ENCODE measurements at places on chromosomes 11 and 22.

DNA sequence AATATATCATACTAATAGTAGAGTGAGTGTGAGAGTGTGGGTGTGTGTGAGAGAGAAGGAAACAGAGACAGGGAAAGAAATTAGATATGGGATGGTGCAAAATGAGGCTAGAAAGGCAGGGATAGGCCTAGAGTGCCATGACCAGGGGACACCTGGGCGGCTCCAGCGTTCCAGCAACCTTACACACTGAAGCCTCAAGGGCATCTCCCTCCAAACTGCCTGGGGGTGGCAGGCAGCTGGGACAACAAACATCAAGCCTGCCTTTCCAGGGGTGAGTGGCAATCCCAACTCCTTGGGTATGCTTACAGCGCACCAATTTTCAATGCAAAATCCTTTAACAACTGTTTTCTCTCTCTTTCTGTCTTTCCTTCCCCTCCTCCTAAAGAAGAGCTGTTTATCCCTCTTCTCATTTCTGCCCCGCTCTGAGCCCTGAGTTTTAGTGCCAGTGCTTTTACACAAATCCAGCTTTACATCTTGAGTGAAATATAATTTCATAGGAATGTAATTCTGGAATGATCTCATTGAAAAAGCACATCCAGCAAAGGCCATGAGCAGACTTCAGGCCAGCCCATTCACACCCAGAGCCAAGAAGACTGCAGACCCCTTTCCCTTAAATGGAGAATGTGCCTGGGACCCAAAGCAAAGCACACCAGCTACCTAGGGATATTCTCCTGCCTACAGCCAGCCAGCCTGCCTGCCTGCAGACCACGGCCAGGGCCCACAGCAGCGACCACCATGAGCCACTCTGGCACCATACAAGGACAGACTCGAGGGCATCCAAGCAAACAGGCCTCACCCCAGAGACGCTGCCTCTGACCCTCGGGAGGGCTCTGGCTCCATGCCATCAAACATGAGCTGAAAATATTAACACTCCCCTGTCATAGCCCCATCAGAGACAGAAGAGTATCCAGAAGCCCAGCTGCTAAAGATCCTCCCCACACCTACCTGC, 90.3 kb downstream of the RPL27A start:
- no peak for DNase-seq

GRCh38 chr22:46490538-46490937, 46.9 kb downstream of the CELSR1 start:
- DNase-seq = no peak

- peak; percentile 76 for DNase-seq
These were observed 21.2 kb downstream of the PTPRJ start for GRCh38 chr11:48001438-48002021.

GRCh38 chr11:58495906-58496305, 12.0 kb downstream of the OR5B21 start:
- DNase-seq = no peak

- DNase-seq = no peak
These were observed 2.2 kb upstream of the MAJIN start for GRCh38 chr11:64974124-64974523.

- no peak for DNase-seq
These were observed 15.7 kb downstream of the PPARA start for GRCh38 chr22:46165977-46166376.

DNA sequence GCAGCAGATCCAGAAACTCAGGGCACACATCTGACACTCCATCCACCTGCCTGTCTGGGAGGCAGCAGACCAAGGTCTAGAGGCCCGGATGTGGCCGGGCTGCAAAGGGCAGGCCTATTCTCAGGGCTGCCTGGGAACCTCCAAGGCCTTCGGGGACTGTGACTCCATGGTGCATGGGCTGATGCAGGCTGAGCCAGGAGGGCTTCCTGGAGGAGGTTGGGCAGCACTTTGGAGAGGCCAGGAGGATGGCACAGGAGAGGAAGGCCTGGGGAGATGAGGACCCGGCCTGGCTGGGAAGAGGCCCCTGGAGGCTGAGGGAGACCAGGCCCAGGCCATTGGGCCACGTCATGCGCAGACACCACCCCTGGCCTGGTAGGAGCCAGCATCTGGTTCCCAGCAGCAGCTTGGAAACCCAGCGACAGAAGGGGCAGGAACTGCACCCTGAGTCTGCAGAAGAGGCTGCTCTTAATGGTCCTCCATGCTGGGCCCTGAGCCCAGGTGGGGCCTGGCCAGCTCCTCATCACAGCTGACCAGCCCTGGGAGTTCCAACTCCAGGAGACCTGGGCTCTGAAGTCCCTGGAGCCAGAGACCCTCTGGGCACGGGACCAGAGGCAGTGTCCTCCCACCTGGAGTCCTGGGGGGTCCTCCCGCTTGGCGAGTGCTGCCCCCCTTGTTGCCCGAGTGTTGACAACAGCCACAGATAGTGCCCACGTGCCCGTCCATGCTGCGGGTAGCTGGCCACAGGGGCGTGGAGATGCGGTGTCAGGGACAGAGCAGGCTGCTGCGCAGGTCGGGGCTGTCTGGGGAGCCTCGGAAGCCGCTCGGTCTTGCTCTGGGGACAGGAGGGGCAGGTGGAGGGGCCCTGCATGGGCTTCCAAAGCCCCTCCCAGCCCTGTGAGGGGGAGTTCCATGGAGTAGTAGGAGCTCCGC, 5.5 kb downstream of the PHLDA2 start:
- DNase-seq = no peak

GRCh38 chr22:17087498-17088131, 2.8 kb downstream of the IL17RA start:
- DNase-seq = no peak

- no peak for DNase-seq
These were observed 4.2 kb upstream of the TFIP11 start for GRCh38 chr22:26516503-26516902.

DNA sequence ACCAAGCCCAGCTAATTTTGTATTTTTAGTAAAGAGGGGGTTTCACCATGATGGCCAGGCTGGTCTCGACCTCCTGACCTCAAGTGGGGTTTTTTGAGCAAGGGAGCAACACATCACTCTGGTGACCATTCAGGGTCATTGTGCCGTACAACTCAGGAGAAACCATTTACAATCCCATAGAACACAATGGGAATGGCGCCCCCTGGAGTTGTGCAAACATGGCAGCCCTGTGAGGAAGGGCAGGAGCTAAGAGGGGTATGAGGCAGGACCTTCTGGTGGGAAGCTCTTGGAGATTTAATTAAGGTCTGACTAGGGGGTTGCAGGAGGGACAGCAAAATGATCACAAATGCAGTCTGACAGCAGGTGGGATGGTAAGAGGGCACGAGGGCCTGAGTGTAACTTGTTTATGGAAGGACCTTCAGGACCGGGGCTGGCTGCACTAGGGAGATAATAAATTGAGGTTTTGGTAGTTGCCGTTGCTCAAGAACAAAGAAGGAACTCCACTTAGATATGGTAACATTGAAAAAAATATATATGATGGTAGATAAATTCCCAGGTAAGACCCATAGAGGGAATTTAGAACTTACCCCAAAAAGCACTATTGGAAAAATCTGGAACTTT, 9.1 kb upstream of the CSF2RB start:
- no peak for DNase-seq

DNA sequence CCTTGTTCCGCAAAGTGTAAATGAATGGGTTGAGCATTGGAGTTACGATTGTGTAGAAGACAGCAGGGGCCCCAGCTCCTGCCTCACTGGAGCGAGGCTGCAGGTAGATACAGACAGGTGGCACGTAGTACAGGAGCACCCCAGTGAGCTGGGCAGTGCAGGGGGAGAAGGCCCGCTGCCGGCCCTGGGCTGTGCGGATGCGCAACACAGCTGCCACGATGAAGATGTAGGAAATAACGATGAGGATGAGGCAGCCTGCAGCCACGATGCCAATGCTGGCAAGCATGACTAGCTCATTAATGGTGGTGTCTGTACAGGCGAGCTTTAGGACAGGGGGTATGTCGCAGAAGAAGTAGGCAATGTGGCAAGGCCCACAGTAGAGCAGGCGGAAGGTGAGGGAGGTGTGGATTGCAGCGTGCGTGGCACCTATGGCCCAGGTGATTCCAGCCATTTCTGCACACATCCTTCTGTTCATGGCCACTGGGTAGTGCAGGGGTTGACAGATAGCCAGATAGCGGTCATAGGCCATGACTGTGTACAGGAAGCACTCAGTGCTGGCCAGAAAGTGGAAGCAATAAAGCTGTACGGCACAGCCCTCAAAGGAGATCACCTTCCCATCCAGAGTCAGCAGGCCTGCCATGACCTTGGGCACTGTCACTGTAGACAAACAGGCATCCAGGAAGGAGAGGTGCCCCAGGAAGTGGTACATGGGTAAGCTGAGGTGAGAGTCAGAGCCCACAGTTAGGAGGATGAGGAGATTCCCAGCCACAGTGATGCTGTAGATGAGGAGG, 616 bp downstream of the OR10S1 start:
- no peak for DNase-seq

GRCh38 chr22:39284142-39284980, 35.1 kb downstream of the RPL3 start:
- no peak for DNase-seq

DNA sequence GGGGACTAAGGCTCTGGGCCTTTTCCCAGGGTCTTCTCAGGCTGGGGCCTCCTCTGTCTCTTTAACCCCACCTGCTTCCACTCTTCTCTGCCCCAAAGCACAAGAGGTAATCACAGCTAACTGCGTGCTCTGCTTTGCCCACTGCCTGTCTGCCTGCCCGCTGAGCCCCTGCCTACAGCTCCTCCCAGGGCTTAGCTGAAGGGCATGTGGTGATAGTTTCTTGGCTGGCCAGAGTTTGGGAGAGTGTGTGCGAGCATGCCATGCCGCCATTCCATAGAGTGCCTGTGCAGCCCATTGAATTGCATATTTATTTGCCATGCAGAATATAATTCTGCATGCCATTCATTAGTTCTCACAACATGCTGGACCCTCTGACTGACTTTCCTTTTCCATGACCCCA, 32.5 kb downstream of the PHLDB1 start:
- no peak for DNase-seq

GRCh38 chr22:17772958-17773605, 1.2 kb downstream of the BID start:
- DNase-seq = no peak

GRCh38 chr11:16505481-16505880, 149.1 kb upstream of the SOX6 start:
- no peak for DNase-seq

DNA sequence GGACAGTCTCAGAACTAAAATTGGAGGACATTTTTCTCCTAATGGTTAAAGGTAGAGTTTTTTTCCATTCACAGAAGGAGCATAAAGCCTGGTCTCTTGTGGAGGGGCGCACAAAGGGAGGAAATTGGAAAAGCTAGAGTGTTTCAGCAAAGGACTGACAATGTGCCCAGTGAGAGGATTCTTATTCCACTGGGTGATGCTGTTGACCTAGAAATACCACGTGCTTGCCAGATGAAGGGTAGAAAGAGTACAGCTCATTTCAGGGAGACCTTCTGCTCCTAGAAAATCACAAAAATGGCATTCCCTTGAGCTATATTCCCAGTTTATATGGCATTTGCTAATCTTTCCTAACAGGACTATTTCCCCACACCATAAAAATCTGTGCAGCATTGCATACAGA, 21.1 kb downstream of the MS4A6E start:
- no peak for DNase-seq

GRCh38 chr11:124841840-124842239, 23.4 kb upstream of the ROBO3 start:
- DNase-seq = no peak

GRCh38 chr11:34790620-34791019, 125.6 kb downstream of the APIP start:
- no peak for DNase-seq

DNA sequence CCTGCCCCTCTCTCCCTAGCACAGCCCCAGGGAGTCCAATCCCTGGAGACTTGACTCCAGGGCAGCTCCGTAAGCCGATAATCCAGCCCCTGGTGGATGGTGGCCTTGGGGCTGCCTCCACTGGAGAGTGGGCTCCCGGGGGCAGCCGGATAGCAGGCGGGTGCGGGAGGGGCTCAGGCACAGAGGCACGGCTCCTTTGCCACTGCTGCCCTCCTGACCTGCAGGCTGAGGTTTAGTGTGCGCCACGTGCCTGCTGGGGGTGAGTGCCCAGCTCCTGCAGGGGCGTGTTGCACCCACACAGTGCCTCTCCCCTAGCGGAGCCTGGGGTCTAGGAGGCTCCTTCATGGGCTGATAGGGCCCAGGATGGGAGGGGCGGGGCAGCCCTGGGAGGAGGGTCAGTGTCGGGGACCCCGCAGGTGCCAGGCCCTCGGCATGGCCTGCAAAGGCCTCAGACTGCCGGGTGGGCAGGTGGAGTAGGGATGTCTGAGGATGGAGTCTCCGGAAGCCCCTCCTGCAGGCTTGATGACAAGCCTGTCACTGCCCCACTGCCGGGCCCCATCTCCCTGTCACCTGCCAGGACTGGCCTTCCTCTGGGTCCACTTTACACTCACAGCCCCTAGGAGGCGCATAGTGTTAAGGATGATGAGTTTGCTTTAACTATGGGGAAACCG, 5.6 kb downstream of the DUSP8 start:
- DNase-seq = no peak

All from fibroblast of the conjunctiva (primary cell).